ENCODE measurements at places on chromosomes 5 and 9.

- DNase-seq, result no peak
Observed at GRCh38 chr5:76180814-76181805, 97.9 kb downstream of the SV2C start.

DNA sequence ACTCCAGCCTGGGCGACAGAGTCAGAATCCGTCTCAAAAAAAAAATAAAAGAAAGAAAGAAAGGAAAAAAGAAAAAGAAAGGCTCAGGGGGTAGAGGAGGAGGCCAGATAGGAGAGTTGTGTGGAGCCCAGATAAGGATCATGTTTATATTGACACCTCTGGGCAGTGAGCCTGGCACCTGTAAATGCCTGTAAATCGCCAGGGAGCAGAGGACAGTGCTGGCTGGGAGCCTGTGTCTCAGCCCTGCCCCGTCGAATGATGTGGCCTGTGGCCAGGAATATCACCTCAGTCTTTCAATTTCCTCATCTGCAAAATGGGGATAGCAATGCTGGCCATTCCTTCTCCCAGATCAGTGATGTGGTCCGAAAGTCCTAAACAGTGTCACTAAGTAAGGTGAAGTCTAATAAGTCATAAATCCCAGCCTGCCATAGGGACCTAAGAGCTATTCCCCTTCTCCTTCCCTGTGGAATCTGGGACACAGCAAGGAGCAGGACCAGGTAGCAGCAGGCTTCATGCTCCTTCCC lies 10.3 kb upstream of the ABO start:
- no peak for DNase-seq

DNA sequence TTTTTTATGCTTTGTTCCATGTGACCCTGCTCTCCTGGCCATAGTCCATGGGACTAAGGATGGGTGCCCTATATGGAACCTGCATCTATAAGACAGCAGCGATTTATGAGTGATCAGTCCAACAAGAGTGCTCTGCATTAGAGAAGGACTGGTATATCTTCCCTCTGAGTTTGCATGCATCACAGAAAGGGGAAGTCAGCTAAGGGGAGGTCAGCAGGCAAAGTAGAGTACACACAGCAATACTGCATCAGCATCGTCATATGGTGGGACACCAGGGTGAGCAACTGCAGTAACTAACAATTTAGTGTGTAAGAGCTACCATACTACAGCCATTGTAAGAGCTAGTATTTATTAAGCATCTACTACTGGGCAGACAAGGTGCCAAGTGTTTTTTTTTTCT lies 311.3 kb downstream of the NDUFS4 start:
- DNase-seq, result no peak

- DNase-seq, result no peak
Observed at GRCh38 chr9:37968228-37968701, 64.3 kb upstream of the SLC25A51 start.

DNA sequence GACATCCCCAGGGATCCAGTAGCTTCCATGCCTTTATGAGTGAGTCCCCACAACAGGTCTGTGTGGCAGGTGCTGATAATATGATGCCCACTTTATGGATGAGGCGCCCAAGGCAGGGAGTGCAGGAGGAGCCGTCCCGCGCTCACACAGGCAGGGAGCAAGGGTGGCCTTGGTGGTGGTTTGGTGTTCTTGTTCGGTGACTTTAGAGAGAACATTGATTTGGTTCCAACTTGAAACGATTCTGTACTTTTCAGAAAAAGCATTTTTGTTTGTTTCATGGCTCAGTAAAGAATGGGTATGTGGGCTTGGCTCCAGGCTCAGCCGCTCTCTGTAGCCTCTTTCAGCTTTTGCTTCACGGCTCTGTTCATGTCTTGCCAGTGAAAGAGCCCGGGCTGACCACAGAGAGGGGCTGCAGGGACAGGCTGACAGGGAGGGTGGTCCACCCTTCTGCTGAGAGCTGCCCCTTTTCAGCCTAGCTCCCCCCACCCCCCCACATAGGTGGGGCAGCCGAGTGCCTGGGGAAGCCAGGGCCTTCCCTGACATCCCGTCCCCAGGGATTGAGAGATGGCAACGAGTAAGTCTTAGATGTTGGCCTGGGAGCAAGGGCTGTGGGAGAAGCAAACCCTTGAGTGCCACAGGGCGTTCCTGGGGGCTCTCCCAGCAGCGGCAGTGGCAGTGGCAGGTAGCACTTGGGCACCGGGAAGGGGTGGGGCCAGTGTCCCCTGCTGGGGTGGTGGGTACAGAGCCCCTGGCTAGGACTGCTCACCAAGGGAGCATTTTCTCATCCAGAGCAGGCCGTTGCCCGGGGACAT lies 28.0 kb downstream of the NCS1 start:
- DNase-seq, result no peak

- no peak for DNase-seq
Observed at GRCh38 chr5:160744268-160745101, 107.5 kb downstream of the ATP10B start.

DNA sequence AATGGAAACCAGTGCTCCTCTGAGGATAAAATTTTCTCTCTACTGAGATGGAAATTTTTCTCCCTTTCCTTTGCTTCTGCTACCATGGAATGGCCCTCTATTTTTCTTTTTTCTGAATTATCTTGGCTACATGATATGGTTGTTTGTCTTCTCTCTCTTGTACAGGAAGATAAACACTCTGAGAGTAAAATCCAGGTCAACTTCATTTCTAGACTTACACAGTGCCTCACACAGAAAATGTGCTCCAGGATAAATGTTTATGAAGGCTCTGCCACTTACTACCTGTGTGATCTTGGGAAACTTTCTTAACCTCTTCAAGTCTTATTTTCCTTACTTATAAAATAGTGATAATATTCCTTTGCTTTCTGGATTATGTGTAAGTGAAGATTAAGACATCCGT lies 153.9 kb downstream of the PRELID2 start:
- no peak for DNase-seq

DNA sequence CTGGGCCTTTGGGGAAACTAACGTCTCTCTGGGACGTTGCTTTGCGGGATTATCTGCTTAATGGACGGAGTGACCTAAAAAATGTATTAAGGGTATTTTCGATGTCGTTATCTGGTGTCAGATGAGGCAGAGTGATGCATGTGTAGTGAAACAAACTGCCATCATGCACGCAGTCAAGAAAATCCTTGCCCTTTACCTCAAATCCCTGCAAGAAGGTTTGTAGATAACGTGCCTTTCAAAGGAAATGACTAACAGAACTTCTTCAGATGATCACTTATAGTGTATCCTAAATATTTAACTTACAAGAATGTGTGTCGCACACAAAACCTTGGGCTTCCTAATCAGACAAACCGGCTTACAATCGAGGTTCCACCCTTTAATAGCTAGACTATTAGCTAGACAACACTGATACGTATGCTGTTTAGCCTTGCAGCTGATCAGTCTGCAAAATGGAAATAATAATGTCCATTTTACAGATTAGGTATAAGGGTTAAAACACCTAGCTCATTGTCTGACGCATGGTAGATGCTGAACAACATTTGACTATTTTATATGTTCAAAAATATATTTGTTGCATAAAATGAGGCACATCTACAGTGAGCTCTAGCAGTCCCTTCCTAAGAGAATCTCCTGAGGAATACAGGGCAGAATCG lies 541 bp upstream of the TBCA start:
- no peak for DNase-seq

- DNase-seq, result no peak
Observed at GRCh38 chr9:71465392-71465791, 302.9 kb downstream of the CEMIP2 start.

Measured in muscle of arm (tissue), 14 donors.